ENCODE measurements at places on chromosomes 7 and 10. TPM values are rescaled to one million over a fixed set of nuclear protein-coding genes. Genes with fewer than 3 reads are reported as not detected.

The SLC26A4 gene
- total RNA-seq = 0.81 TPM

The SAMD9 gene
- 10.2 TPM for total RNA-seq

DNA sequence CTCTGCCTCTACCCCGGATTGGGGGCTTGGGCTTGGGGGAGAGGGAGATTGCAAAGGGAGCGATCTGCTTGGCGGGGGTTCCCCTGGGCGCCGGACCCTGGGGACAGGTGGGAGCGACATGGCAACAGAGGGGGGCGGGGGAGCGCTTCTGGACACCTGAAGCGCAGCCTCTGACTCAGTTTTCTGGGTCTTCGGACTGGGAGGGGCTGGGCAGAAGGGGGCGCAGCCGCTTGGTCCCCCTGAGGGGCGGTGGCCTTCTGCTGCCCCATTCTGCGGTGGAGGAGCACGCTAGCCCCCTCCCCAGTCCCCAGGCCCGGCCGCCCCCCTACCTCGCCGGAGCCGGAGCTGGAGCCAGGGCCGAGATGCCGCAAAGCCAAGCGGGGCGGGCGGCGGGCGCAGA is 380 bp downstream of the NAT16 start:
- H3K4me1 ChIP-seq = peaks cover 9% of the 10 kb centered on the region
- no peaks in the 10 kb centered on the region for H3K36me3 ChIP-seq
- H3K27me3 ChIP-seq = peaks cover 13% of the 10 kb centered on the region

DNA sequence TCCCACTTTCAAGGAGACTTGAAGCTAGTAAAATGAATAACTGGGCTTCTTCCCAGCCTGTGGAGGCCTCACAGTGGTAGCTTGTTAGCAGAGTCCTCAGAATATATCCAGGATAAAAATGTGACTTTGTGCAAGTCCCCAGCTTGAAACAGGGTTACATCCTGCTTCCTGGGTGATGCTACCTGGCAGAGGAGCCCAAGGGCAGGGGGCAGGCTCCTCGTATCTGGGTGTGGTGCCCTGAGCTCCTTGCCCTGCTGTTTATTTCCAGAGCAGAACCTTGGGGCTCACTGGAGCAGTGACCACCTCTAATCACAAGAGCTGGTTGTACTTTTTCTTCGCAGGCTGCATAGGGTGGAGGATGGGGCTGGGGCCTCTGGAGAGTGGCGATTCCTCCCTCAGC is 94.8 kb downstream of the GRK5 start:
- no peaks in the 10 kb centered on the region for H3K27me3 ChIP-seq
- no peak overlapping the region for H3K4me3 ChIP-seq
- no peaks in the 10 kb centered on the region for H3K36me3 ChIP-seq
- H3K4me1 ChIP-seq = peaks cover 35% of the 10 kb centered on the region

DNA sequence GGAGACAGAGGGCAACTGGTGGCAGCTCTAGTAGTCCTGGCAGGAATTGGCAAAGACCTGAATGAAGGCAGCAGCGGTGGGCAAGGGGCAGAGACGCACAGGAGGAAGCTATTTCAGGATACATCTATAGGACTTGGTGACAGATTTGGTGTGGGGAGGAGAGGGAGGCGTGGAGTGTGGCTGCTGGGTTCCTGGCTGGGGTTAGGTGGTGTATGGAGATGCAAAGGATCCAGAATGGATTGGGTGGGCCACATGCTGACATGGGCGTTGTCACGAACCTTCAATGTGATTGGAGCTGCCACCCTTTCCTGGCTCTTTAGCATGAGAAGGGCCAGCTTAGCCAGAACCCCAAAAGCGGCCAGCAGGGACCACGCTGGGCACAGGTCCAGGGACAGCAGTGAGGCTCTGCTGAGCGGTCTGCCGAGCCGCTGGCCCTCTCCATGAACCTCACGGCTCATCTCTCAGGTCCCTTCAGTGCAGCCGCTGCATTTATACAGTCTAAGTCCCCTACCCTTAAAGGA is 10.2 kb upstream of the ADCY1 start:
- DNase-seq = no peak
- H3K4me3 ChIP-seq = no peak overlapping the region
- no peaks in the 10 kb centered on the region for H3K4me1 ChIP-seq
- no peaks in the 10 kb centered on the region for H3K27me3 ChIP-seq

DNA sequence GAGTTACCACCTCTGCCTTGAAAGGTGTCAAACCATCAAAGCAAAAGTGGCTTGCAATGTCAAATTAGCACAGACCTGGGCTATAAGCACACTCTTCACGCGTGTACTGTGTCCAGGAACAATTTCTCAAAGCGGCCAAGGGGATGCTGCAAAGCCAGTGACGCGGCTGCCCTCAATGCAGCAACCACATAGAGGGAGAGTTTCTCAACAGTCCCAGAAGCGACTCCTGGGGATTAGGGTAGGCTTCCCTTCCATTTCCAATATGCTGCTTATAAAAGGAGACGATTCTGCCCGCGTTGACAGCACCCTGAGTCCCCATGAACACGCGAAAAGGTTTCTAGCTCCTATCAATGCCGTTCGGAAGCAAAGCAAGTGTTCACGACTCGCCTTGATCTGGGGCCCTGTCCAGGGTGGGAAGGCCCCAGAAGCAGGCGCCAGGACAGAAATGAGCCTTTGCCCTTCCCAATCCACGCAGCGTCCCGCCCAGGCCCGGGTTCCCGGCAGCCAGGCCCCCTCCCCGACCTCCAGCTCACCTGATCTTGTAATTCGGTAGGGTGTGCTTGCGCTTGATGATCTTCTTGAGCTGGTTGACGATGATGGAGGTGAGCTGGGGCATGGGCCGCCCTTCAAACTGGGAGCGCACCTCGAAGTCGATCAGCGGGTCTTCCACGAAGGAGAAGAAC is 1.3 kb downstream of the PDZD8 start:
- H3K36me3 ChIP-seq = no peaks in the 10 kb centered on the region
- peak overlapping the region; percentile 89 for H3K27ac ChIP-seq
- H3K27me3 ChIP-seq = no peaks in the 10 kb centered on the region
- no peak for DNase-seq
- H3K4me3 ChIP-seq = peak overlapping the region; percentile 97
- H3K4me1 ChIP-seq = peaks cover 19% of the 10 kb centered on the region

DNA sequence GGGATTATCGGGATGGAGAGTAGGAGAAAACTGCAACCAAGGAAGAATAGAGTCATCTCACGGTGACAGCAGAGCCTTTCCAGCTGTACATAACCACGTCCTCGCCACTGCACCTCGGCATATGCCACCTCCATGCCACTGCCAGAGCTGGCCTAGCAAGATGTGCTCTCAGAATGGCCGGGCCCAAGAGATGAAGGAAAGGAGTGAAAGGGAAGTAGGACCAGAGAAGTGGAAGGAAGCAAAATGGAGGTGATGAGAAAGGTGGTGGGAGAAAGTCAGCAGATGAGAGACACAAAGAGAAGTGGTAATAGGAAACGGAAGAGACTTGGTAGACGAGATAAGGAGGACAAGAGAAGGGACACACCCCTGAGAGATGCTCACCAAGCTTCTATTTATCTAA is 8.0 kb upstream of the CALU start:
- no peaks in the 10 kb centered on the region for H3K27me3 ChIP-seq
- no peaks in the 10 kb centered on the region for H3K36me3 ChIP-seq
- no peaks in the 10 kb centered on the region for H3K4me1 ChIP-seq
- H3K27ac ChIP-seq = no peak overlapping the region

- H3K4me3 ChIP-seq = no peak overlapping the region
- no peaks in the 10 kb centered on the region for H3K4me1 ChIP-seq
Observed at GRCh38 chr10:131260031-131260430, 51.5 kb downstream of the TCERG1L start.

Measured in thoracic aorta (tissue), 2 donors.